Activated T-helper 2 cell treated with anti-CD3 and anti-CD28 coated beads, Interferon-gamma antibody, Interleukin-2, Interleukin-4, amounts not matched to agents 10 μg/mL and 5 μg/mL and 100 μg/mL, durations not matched to agents 14 hours and 24 hours and 36 hours (primary cell): ENCODE measurements at places on chromosomes 1 and 21.

GRCh38 chr1:29357452-29357851, 121.1 kb downstream of the PTPRU start:
- no peak overlapping the region for H3K4me3 ChIP-seq
- DNase-seq, result no peak
- no peaks in the 10 kb centered on the region for H3K4me1 ChIP-seq

- H3K4me1 ChIP-seq, result peaks cover 3% of the 10 kb centered on the region
- H3K27me3 ChIP-seq, result no peaks in the 10 kb centered on the region
- no peak overlapping the region for H3K4me3 ChIP-seq
- H3K36me3 ChIP-seq, result no peaks in the 10 kb centered on the region
- no peak overlapping the region for H3K27ac ChIP-seq
Observed at GRCh38 chr1:51715369-51715768, 98.5 kb downstream of the OSBPL9 start.

DNA sequence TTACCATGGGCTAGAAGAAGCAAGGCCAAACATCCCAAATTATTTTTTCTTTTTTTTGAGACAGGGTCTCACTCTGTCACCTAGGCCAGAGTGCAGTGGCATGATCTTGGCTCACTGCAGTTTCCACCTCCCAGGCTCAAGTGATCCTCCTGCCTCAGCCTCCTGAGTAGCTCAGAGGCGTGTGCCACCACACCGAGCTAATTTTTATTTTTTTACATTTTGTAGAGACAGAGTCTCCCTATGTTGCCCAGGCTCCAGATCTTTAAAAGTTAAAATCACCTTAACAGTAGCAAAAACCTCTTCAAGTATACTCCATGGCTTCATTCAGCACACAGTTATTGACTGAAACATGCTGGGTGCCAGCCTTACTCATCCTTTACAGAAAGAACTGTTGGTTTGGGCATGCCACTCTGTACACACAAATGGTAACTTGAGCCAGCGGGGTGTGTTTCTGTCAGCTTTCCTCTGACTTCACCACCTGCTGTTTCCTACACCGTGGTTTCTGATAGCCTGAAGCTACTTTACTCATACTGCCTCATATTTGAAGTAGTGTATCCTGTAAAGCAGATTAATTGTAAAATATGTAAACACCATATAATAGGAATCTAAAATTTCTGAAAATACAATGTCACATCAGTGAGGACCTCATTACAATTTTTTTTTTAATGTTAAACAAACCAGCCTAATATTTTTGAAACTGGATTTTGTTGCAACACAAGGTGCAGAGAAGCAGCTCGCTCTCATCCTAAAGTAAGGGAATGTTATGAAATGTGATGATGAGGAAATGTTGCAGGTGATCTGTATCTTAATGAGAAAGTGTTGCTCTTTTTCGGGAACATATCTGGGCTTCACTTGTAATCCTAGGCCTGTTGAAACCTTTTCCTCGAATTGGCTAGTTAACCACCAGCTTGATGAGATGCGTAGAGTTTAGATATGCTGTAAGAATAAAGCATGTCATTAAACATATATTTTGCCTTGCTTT, 113.9 kb downstream of the ATP5PO start:
- no peaks in the 10 kb centered on the region for H3K4me1 ChIP-seq
- H3K4me3 ChIP-seq, result no peak overlapping the region
- no peaks in the 10 kb centered on the region for H3K36me3 ChIP-seq

- H3K4me3 ChIP-seq, result no peak overlapping the region
- no peak overlapping the region for H3K27ac ChIP-seq
- H3K36me3 ChIP-seq, result peaks cover 71% of the 10 kb centered on the region
- no peak for DNase-seq
- H3K4me1 ChIP-seq, result peaks cover 39% of the 10 kb centered on the region
Observed at GRCh38 chr1:8409106-8409505, 91.2 kb downstream of the SLC45A1 start.
